AG08395 (cell line): ENCODE measurements at places on chromosomes 7 and 10.
A peak's percentile ranks its signal among the peaks of the same experiment; 100 is the strongest.

DNA sequence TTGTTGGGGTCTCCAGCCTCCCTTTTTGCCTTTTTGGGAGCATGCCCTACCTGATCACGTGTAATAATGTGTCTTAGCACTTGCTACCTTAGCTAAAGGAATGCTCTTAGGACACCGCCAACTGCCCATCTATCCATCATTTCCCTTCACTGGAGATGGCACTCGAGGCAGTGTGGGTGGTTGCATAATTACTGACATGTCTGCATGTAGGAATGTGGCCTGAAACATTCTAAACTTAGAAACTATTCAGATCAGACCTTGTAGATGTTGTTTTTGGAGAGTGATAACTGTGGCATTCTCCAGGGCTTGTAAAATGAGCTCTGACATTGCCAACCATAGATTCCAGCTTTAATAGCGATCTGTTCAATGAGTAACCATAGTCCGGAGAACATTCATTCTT lies 365.8 kb downstream of the BBS9 start:
- DNase-seq = peak; percentile 52

DNA sequence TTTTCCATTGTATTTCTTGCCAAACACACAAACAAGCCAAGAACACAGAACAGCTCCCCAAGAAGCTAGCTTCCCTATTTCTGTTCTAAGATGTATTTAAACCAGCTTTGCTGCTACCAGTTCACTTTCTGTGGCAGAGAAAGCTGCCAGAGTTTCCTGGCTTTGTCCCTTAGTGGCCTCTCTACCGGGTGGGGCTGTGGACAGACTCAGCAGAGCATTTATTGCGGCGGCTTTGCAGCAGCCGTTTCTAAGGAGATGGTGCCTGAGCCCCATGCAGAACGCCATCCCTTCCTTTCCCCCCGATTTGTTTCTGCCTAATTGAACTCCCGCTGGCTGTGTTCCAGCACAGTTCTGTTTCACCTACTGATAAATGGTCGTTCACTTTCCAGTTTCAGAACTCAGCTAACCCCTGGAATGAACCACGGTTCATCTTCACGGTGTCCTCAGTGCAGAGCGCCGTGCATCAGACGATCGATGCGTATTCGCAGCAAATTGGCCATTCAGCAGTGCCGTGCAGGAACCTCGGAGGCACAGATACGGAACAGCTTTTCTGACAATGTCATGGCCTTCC lies 33.8 kb upstream of the SFMBT2 start:
- DNase-seq = no peak

- no peak for DNase-seq
These were observed 121.2 kb upstream of the ANKRD1 start for GRCh38 chr10:91042069-91042468.

GRCh38 chr10:66637273-66638036 lies 288.4 kb upstream of the LRRTM3 start:
- DNase-seq = no peak

DNA sequence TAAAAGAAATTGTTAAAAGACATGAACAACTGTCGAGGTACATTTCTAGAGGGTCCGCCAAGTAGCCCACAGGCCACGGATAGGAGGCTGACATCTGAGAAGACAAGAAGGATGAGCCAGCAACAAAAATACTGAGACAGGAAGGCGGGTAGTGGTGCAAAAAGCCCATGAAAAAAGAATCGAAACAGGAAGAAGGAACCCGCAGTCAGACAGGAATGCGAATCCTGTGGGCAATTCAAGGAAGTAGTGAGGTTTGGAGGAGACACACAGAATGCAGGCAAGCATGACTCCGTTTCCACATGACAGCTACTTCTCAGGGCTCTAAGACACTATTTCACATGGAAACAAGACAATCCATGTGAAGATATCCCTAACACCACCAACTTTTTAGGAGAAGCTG lies 125.2 kb downstream of the DOCK4 start:
- no peak for DNase-seq

DNA sequence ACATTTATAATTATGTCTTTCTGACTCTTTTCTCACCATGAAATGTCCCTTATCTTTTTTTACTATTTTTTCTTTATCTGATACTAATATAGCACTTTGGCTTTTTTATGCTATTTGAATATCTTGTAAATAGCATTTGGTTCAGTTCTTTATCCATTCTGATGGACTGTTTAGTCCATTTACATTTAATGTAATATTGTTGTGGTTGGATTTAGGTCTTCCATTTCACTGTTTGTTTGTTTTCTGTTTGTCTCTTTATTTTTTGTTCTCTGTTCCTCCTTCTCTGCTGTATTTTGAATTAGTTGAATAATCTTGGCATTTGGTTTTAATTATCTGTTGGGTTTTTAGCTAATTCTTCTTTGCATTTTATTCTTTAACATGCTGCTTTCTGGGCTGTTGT lies 89.8 kb downstream of the ANKIB1 start:
- DNase-seq = no peak

GRCh38 chr7:55086413-55087201 lies 67.8 kb downstream of the EGFR start:
- peak; percentile 83 for DNase-seq

- peak; percentile 5 for DNase-seq
These were observed 1277.1 kb upstream of the AUTS2 start for GRCh38 chr7:68321076-68321639.
